ENCODE measurements at places on chromosomes 11 and 22. TPM values are rescaled to one million over a fixed set of nuclear protein-coding genes. Genes with fewer than 3 reads are reported as not detected.

DNA sequence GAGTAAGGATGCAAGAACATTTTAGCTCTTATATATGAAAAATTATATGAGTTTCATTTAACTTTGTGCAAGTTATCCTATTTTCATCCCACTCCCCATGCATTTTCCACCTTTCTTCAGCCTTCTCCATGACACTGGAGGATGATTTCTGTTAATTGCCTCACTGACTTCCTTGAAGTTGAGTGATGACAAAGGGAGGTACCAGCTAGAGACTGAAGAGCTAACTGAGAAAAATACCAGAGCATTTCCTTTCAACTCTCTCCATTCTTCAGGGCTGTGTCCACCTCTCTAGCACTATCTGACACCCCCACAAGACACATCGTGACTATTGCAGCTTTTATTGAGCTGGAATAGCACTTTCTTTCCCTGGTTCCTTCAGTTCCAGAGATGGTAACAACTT lies 711.6 kb upstream of the LRRC4C start:
- DNase-seq: no peak

DNA sequence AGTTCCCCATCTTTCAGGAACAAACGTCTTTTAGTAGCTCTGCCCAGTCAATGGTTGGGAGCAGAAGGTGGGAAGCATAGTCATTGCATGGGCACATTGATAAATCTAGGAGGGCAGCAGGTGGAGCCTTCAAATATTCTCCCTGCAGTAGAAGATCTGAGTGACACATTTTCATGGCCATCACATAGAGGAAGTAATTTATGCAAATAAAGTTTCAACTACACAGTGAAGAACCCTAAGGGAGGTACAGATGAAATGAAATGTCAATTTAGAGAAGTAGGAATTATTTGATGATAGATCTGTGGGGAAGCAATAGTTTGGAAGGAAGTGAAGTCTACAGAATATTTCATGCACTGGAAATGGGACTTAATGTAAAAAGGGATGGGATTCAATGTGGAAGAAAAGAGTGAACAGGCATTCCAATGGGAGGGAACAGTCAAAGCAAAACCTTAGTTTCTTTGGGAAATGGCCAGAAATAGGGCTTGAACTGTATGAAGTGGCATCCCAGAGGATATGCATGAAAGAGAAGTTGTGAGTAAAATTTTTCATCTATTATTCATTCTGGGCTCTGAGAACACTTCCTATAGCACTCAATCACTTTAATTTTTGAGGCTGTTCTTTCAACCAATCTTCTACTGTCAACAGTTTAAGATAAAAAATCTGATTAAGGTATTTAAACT lies 256.2 kb upstream of the LUZP2 start:
- no peak for DNase-seq

DNA sequence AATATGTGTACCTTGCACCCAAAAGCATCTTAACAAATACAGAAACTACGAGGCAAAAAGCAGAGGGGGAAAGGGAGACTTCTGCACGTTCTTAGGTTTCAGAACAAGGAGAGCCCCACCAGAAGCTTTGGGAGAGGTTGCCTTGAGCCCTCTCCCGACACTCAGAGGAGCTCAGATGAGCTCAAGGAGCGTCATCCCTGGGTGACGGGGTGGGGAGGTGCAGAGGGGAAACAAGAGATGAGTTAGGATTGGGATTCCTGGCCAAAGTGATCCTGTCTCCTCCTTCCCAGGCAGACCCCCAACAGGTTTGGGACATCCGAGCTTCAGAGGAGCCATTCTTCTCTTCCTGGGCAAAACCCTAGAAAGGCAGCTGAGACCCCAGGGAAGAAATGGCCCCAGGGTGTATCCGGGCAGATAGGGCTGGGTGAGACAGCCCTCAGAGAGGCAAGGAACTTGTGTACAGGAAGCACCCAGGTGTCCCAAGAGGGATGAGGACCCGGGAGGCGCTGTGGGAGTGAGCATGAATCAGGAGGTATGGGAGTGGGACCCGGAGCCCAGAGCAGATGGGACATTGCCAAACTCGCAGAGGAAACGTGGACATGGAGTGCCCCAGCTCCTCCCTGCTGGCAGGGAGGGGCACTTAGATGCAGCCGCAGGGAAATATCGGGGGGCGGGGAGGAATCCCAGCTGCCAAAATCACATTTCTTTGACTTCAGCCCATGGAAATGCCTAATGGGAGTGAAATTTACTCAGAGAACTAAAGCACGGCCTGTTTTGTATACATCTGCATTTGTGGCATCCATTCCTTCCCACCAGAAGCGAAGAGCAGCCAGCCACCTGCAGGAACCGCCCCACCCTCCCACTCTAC lies 12.4 kb downstream of the C1QTNF6 start:
- DNase-seq: peak; percentile 9

DNA sequence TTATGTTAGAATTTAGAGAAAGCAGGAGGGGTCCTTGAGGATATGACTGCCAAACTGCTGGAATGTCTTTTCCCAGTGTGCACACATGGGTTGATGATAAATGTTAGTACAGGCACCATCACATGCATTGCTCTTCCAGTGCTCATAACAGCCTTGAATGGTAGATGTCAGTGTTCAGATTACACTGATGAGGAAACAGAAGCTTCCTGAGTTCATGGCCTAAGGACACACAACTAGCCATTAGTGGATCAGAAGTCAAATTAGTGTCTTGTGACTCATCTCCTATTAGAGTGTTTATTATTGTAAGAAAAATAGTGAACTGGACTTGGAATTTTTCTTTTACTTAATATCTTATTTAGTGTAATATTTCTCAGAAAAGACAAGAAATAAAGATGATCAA lies 241.5 kb downstream of the DDX10 start:
- DNase-seq: no peak

GRCh38 chr11:57324154-57324885 lies 432 bp downstream of the TNKS1BP1 start:
- peak; percentile 67 for DNase-seq

DNA sequence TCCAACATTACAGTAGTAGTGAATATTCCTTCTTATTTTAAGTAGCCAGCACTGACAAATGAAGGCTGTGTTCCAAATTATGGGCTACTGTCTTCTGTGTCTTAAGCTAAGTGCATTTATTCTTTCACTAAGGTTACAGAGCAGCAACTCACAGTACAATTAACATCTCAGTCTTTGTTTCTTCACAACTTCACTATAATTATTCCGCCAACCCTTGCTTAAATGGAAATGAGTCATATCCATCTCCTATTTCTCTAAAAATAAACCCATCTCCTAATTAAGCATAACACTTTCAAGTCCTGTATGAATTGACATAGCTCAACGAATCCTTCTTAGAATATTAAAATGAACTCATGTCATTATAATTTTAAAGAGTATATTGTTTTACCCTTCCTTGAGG lies 6.7 kb downstream of the ETS1 start:
- no peak for DNase-seq

DNA sequence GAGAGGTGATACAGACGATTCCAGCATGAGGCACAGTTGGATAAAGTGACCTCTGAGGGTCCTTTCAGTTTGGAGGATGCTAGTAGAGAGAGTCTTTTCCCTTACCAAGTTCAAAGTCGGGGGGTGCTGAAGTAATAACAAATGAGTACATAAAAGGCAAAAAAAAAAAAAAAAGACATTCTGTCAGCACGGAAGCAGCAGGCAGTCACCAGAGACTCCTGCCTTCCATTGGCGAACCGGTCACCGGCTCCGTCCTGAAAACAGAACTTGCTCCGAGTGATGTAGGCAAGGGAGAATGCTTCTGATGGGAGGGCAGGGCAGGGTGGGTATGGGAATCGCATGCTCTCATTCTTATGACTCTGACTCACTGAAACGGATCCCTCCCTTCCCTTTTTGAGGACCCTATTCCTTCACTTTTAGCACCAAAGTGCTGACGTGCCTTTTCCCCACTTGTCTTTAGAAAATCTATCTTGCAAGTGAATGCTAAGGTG lies 65.9 kb downstream of the PRR5L start:
- no peak for DNase-seq

DNA sequence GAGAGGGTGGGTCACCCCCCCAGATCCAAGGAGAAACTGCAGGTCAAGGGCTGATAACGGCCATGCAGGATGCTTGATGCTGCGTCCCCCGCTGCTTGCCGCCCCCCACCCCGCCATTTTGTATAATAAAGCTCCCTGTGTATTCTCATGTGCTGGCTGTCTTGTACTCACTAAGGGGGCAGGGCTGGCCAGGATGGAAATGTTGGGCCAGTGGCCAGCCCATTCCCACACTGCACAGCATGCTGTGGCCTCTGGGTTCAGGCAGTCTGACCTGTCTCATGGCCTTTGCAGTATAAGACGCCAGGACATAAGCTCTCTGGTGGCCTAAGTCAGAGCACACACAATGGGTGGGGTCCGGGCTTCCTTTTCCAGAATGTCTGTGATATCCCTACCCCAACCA lies 421 bp upstream of the PRR33 start:
- DNase-seq: no peak

- peak; percentile 28 for DNase-seq
These were observed 8.2 kb upstream of the LRP5 start for GRCh38 chr11:68303982-68304780.

DNA sequence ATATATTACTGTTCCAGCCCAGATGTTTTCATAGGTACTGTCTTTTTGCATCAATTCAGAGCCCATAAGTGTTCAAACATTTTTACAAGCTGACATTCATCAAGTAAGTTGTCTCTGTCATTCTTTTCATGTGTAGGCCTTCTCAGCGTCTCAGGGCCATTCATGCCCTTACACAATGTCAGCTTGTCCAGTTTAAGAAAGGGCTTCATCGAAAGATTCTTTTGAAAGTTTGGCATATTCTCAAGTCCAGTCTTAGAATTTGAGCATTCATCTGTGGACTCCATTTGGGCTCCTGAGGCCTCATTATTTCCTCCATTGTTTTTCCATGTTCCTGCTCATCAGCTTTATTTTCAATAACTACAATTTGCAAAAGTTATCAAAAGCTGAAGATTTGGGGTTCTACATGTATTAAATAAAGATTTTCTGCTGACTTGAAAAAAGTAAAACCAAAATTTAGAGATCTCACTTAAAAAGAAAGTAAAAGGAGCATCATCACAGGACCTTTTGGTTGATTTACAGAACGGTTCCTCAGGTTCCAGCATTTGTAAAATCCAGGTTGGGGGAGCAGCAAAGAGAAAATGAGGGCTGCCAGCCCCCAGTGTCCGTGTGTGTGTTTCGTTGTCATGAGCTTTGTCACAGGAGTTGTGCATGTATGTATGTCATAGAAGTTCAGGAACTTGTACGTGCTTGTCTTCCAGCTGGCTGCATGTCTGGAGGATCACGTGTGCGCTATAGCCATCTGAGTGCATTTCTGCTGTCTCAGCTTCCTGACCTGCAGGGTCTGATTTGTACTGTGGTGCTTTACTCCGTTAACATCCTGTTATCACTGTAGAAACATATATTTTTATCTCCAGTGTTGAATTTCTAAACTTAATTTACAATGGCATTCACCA lies 15.6 kb downstream of the MOV10L1 start:
- no peak for DNase-seq

DNA sequence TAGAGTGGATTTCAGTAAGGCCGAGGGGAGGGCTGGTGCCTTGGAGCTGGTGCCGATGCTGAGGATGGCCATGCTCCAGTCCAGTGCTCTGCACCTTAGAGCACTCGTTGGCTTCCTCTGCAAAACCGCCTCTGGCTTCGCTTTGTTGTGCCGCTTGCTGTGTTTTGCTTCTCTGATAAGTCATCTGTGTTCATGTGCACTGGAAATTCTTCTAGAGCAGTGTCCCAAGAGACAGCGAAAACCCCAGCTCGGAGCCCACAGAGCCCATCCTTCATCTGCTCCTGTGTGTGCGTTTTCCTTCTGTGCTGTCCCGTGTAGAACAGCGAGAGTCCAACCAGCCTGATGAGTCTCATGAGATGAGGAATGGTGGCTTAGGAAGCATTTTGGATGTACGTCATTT lies 12.1 kb downstream of the FAM118A start:
- no peak for DNase-seq

DNA sequence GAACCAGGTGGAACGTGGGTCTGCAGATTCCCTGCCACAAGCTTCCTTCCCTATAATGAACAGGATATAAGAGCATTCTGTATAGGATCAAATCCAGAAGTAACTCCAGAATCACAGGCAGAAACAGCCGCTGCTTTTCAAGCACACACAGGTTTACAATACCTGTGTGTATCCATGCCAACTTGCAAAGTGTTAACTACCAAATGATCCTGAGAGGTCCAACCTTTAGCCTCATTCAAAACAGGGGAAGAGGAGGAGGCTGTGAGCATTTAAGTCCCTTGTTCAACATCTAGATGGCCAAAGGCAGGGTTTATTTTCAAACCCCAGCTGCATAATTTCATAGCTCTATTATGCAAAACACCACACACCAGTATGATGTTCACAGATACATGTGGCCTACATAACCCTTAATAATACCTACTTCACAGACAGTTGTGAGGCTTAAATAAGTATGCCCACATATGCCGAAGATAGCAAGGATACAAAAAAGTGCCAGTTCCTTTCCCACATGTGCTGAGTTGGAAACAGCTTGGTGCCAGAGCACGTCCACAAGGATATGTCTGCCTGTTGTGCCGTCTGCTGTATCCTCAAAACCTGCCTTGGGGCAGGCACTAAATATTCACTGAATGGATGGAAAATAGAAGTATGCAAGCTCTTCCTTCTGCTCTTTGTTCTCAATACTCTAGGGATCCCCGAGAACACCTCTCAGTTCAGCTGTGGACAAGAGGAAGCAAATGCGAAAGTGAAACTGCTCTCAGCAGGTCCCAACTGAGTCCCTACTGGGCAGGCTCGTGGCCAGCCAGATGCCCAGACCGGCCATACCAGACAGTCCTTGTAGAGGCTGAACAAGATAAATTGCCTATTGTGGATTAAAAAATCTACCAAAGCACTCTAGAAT lies 66.8 kb downstream of the LARGE1 start:
- no peak for DNase-seq

GRCh38 chr11:7968686-7969085 lies 3.4 kb upstream of the NLRP10 start:
- DNase-seq: no peak

GRCh38 chr11:66467034-66467659 lies 442 bp downstream of the PELI3 start:
- peak; percentile 79 for DNase-seq

GRCh38 chr11:124760806-124761205 lies 1.3 kb downstream of the ESAM start:
- no peak for DNase-seq

GRCh38 chr11:65366340-65366773 lies 11.8 kb downstream of the TIGD3 start:
- peak; percentile 78 for DNase-seq

DNA sequence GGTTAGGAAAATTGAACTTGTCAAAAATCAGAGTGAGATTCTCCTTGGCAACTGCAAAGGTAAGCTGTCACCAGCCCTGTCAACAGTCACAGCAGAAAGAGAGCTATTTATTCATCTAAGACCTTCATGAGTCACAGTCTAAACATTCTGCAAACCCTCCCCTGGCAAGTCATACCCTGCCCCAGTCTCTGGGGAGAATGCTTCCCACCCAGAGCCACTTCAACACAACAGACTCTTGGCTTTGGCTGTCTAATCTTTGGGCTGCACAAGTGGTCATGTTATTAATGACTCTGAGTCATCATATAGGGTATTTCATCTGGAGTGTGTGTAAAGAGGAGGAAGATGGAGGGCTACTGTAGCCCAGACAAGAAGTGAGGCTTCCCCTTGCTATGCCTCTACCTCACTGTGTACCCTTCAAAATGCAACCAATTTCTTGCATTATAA lies 153.4 kb downstream of the CCDC34 start:
- peak; percentile 66 for DNase-seq

- no peak for DNase-seq
These were observed 168.8 kb downstream of the GRIK4 start for GRCh38 chr11:120680322-120680721.

GRCh38 chr11:132464939-132465338 lies 1067.4 kb downstream of the OPCML start:
- DNase-seq: no peak

Gene TTC36
- 3.3 TPM for total RNA-seq

Gene PATE4
- total RNA-seq: not detected

Gene CNGA4
- total RNA-seq: 0.56 TPM

Gene OTOG
- 2.5 TPM for total RNA-seq

Gene OR8D4
- total RNA-seq: not detected

Gene SCGB2A2
- total RNA-seq: not detected

Data from Caco-2 (cell line).